Activated T-helper 1 cell treated with Interleukin-2 at 50 U/mL for 16 hours (primary cell): ENCODE measurements at places on chromosomes 7 and 10.

DNA sequence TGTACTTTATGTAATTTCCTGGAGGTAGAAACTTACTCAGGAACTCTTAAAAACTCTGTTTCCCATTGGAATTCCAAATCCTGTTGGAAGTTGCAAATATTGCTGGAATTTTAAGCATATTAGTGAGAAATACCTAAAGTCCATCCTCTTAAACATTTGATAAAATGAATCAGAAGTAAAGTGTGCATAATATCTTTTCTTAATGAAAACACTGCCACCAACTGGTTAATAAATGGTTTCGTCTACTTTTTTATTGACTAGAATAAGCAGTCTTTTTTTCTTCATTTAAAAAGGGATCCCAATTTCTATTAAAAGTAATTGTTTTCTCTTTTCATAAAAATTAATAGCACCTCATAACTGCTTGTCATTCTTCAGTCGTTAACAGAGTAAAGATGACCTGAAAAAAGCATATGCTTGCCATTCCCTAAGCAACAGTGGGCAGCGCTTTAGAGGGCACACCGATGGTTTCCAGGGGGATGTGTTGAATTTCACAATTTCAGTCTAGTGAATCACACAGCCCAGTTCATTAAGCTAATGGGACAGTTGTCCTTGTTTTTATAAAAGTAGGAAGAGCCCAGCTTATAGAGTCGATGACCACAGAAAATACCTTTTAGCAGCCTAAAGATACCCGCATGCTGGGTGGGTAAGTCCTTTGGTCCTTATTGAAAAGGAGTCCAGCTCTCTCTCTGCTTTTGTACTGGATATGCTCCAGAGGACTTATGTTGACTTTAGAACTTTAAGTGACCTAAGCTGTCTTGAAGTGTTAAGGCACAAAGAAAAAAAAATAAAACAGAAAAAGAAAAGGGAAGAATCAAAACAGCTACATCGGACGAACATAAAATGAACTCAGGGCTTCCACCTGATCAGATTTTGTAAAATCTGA lies 28.5 kb downstream of the NPS start:
- DNase-seq, result no peak

GRCh38 chr7:80922253-80923049 lies 3.6 kb upstream of the SEMA3C start:
- no peak for DNase-seq

- DNase-seq, result no peak
These were observed 124.2 kb upstream of the ABCB5 start for GRCh38 chr7:20491284-20491683.

DNA sequence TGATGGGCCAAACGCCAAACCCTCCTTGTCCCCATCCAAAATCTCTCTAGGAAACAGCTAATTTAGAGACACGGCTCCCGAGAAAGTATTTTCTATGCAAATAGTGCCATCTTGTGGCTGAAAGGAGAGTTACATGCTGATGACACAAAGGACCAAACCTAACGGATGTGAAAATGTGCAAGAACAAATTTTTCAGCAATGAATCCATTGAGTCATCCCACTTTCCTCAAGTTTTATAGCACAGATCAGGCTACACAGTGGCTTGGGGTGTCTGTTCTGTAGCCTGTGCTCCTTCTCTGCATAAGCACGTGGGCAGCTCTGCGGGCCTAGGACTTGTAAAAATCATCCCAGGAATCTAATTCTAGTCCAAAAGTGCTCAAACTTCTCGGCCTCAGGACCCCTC lies 154.8 kb upstream of the PRR15 start:
- no peak for DNase-seq

GRCh38 chr10:5654218-5654755 lies 12.1 kb downstream of the ASB13 start:
- DNase-seq, result no peak

DNA sequence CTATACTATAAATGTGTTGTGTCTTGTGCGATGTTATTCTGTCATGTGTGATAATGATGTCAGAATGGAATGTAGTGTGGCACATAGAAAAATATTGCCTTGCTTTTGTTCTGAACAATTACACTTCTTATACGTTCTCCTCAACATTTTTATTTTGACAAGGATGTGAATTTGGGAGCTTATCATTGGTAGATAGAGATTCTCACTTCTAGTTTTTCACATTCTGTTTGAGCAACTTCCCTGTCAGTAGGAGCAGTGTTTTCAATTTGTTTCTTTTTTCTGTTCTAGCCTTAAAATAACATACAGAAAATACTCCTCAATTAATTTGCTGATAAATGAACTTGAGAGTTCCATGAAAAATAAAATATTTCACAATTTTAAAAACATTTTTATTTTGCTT lies 17.6 kb downstream of the SUN3 start:
- no peak for DNase-seq

- no peak for DNase-seq
These were observed 6.4 kb upstream of the PRKCQ start for GRCh38 chr10:6586501-6586900.

- no peak for DNase-seq
These were observed 68.8 kb upstream of the GSDME start for GRCh38 chr7:24825931-24826661.

GRCh38 chr7:51289623-51290303 lies 26.8 kb downstream of the COBL start:
- DNase-seq, result no peak

DNA sequence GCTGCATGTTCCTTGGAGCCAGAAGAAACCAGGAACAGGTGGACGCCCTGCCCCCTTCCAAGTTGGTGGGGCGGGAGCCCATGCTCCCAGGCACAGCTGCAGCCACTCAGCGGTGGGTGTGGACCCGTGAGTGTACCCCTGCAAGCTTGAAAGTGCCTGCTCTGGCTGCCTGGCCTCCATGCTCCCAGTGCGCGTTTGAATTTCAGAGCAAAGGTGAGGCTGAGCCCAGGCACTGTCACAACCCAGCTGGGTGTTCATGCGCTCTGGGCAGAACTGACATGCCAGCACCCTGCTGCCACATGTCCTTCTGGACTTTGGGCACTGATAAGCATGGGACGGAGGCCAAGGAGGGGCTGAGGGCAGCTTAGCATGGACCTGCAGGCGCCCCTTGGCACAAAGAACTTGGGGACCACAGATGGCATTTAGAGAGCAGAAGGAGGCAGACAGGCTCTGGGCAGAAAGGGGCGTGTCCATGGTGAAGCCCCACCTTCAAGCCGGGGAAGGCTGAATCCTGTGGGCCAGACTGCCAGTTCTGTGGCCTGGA lies 402.0 kb upstream of the NRG3 start:
- no peak for DNase-seq

DNA sequence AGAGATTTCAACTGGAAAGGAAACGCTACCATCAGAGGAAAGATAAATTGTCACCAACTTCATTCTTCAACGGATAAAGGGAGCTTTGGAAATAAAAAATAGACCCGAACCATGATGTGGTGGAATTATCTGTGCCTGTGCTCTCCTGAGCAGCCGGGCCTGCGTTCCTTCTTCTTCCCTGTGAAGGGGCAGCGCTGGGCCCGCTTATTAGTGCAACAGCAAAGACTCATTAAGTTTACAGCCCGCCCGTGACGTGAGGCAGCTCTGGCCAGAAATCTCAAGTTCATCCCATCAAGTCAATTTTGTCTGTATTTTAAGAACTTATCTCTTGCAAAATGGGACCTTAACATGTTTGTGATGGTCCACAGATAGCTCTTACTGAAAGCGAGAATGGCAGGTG lies 193.7 kb downstream of the ADARB2 start:
- DNase-seq, result no peak

- DNase-seq, result peak; percentile 31
These were observed 10.4 kb upstream of the SMC3 start for GRCh38 chr10:110556969-110557601.
